ENCODE measurements at places on chromosomes 1 and 21.
A peak's percentile ranks its signal among the peaks of the same experiment; 100 is the strongest.

DNA sequence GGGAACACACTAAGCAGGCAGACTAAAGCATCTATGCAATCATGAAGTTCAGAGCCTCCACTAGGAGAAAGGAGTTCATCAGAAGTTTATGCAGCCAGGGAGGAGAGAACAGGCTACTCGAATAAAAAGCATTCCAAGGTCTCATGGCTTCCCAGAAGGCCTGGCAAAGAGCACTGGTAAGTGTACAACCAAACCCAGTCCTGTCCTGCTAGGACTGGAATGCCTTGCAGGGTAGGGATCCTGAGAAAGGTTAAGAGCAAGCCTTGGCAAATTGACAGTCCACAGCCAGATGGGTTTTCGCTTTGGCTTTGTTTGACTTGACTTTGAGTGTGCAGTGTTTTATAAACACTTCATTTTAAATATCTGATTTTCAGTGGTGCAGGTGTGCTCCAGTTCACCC, 133.6 kb upstream of the ATP1B1 start:
- DNase-seq: no peak

DNA sequence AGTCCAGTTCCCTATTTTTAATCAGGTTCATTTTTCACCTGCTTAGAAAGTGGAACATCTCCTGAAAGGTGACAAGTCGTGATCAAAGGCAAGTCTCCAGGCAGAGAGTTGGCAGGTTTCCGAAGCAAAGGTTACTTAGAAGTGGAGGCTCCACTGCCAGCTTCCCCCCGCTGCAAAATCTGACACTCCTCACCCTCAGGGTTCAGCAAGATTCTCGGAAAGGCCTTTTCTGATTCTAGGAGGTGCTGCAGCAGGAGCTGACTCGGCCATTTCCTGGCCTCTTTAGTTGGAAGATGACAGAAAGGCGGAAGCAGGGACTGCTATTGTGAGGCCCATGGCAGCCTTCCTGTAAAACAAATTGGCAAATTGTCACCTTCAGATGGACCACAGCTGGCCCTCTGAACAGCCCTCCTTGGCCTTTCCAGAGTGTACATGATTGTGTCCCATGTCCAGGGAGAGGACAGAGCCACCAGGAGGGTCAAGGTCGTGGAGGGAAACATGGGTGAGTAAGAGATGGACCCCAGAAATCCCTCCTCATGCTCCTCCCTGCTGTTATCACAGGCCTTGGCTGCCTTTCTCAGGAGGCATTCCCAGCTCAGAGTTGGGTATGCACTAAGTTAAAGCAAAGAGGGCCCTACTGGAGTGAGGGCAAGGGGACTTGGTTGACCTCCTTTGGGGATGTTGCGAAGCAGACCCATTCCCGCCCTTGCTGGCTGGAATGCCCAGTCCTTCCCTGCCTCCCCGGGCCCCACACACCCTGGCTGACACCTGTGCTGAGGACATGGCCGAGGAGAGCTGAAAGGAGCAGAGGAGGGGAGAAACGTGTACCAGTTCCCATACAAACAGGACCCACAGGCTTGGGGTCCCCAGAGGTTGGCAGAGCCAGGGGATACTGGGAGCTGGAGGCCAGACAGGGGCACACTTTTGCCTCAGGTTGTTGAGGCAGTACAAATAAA, 115.5 kb upstream of the IRF2BP2 start:
- DNase-seq: no peak

DNA sequence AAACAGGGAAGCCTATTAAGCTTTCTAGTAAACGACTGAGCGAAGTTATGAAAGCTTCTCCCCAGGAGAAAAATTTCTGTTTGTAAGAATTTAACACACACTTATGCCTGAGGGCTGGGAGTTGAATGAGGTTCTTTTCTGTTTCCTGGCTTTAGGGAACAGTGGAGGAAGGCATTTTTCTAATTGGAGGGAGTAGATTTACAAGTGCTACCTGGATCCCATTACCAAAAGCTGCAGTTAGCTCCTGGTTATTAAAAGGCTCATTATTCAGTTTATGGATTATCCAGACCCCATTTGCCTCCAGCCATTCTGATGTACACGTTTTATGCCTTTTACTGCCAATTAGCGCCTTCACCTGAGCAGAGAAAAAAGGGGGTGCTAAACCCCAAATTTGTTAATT, 7.5 kb downstream of the ST6GALNAC3 start:
- no peak for DNase-seq

DNA sequence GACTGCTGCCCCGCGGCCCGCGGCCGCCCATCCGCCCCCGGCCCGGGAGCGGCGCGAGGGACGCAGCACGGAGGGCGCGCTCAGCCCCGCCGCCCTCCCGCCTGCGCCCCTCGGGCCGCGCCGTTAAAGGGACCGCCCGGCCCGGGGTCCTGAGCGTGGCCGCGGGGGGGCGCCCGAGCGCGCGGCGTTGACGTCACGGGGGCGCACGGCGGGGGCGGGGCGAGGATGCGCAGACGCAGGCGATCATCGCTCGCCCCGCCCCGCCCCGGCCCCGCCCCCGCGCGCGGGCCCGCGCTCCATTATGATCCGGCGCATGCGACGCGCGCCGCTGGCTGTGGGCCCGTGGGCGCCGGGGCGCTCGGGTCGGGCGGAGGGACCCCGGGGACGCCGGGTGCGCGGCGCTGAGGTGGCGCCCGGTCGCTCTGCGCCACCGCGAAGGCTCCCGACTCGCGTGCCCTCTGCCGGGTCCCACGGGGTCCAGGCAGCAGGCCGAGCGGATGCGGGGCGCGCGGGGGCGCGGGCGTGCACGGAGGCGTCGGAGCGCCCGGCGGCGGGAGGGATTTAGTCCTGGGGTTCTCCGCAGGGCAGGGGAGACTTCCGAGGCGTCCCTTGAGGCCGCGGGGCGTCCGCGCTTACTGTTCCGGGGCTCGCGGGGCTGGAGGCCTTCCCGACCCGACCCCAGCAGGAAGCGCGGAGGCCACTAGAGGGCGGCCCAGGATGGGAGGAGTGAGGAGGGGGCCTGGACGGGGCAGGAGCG, at the start of gene DVL1:
Gene DVL1 (minus strand): TSS at position 163 of the 757 bp plus-strand sequence. CDS start 353 bp downstream, outside the sequence.
- no peak for DNase-seq

- no peak for DNase-seq
These were observed 30.4 kb downstream of the CTH start for GRCh38 chr1:70441392-70442035.

DNA sequence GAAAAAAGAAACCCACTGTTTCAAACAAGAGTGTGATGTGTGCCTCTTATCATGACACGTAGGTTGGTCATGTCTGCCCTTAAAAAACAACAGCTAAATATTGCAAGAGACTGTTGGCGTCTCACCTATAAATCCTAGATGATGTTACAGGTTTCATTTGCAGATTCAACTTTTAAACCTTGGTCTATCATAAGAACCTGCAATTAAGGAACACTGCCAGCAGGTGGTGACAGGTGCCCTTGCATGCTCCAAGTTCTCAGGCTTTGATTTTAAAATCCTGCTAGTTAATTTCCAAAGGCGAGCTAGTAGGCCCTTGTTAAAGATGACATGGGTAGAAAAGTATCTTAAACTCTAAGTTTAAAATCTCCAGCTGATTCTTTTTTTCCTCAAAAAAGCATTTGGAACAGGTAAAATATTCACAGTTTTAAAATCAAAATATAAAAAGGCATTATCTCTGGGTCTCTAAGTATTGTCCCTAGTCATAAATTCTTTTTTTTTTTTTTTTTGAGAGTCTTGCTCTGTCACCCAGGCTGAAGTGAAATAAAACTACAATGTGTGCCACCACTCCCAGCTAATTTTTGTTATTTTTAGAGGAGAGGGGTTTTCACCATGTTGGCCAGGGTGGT, 39.1 kb downstream of the CLSTN1 start:
- no peak for DNase-seq

- DNase-seq: no peak
These were observed 5.9 kb upstream of the PRKAA2 start for GRCh38 chr1:56639211-56639610.

GRCh38 chr21:31161157-31161556, 122.9 kb upstream of the KRTAP19-8 start:
- peak; percentile 13 for DNase-seq

DNA sequence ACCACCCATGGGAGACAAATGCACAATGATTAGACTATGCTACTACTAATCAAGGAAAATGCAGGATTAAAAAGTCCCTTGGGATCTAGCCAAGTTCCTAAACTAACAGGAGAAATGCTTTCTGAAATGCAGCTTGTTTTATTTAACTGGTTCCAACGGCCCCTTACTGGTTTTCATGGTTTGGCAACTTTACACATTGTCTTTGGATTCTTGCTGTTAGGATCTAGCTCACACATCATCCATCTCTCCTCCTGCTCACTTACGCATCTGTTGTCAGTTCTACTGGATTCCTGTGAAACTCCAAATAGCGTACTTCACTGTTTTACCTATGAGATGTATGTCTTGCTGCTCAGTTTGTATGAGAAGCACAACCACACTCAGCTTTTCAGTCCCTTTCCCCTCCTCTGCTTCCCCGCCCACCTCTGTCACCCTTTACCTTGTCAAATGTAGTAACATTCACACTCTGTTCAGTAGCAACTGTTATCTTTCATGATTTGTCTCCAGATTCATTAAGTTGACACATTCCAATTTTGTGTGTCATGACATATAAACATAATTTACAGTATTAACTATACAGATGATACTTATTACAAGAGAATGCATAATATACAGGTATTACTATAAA, 130.1 kb downstream of the SIM2 start:
- DNase-seq: no peak

GRCh38 chr1:62765981-62766380, 18.0 kb upstream of the ATG4C start:
- DNase-seq: no peak

DNA sequence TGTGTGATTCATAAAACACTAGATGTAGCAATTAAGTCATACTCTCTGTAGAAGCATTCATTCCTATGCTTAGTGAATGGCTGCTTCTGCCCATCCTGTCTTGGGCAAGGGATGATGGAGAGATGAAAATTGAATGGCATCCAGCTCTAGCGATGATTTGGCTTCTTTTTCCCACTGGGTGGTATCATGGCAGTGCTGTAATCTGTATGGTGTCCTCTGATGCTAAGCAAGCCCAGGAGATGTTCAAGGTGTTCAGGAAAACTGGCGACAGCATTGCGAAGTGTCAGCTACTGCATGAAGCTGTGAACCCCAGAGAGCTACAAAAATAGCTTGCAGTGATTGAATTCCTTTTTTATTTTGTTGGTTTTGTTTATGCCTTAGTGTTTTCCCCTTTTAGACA, 48.9 kb upstream of the LEPR start:
- DNase-seq: no peak

DNA sequence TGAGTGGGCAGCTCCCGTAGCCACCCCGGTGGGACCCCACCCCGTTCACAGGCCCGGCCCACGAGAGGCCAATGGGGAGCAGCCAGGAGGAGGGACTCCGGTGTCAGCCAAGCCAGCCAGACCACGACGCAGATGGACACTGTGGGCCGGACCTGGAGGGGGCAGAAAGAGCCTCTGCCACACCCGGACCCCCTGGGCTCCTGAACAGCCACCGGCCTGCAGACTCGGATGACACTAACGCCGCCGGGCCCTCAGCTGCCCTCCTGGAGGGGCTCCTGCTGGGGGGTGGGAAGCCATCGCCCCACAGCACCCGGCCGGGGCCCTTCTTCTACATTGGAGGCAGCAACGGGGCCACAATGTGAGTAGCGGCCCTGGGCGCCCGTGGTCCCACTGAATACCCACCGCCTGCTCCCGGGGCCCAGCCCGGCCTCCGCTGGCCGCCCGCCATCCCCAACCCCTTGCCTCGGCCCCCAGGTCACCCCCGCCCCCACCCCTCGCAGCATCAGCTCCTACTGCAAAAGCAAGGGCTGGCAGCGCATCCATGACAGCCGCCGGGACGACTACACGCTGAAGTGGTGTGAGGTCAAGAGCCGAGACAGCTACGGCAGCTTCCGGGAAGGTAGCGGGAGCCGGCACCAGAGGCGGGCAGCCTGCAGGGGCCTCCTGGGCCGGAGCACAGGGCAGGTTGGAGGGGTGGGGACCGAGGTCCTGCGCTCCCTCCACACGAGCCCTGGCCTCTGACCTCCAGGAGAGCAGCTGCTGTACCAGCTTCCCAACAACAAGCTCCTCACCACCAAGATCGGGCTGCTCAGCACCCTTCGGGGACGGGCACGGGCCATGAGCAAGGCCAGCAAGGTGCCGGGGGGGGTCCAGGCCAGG, 6.5 kb downstream of the TTLL10 start:
- DNase-seq: no peak

GRCh38 chr1:203170625-203171330, 4.8 kb downstream of the MYBPH start:
- DNase-seq: no peak

DNA sequence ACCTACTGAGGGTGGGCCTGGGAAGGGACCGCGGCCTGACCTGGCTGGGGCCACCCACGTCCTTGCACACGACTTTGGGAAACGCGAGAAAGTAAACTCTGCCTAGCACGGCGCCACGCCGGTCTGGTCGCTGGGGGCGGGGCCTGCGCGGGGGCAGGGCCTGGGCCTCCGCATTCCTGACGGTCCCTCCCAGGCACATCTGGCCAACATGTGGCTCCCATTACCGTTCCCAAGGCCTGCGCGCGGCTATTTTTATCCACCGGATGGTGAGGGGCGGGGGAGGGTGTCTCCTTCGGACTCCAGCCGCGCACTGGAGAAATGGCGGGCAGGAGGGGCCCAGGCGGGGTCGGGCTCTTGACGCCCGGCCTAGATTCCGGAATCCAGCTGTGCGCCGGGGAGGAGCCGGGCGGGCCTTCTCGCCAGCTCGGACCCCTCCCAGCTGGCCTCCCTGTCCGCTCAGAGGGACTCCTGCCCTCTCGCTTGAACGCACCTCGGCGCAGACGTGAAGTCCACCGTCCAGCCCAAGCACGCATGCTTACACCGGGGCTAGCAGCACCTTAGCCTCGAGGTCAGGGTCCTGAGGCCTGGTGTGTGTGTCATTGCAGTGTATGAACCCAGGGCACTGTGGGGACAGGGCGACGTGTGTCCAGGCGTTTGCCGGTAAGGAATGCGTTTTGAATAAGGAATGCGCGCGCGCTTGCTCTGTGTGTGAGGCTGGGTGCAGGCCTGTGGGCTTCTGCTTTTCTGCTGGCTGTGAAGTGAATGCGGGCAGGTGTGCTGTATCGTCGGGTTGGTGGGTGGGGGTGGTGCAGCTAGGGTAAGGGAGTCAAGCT, 2.1 kb downstream of the EVA1B start:
- DNase-seq: no peak

GRCh38 chr1:47684964-47685762, 247.3 kb downstream of the FOXD2 start:
- no peak for DNase-seq

GRCh38 chr1:109067883-109068282, 7.9 kb downstream of the TAF13 start:
- DNase-seq: no peak

- no peak for DNase-seq
These were observed 13.5 kb downstream of the USP1 start for GRCh38 chr1:62450301-62450700.

All from H54 (cell line).